ENCODE measurements at places on chromosomes 7 and 10.
A peak's percentile ranks its signal among the peaks of the same experiment; 100 is the strongest.

GRCh38 chr10:96683710-96684109, 36.6 kb downstream of the PIK3AP1 start:
- DNase-seq, result no peak

DNA sequence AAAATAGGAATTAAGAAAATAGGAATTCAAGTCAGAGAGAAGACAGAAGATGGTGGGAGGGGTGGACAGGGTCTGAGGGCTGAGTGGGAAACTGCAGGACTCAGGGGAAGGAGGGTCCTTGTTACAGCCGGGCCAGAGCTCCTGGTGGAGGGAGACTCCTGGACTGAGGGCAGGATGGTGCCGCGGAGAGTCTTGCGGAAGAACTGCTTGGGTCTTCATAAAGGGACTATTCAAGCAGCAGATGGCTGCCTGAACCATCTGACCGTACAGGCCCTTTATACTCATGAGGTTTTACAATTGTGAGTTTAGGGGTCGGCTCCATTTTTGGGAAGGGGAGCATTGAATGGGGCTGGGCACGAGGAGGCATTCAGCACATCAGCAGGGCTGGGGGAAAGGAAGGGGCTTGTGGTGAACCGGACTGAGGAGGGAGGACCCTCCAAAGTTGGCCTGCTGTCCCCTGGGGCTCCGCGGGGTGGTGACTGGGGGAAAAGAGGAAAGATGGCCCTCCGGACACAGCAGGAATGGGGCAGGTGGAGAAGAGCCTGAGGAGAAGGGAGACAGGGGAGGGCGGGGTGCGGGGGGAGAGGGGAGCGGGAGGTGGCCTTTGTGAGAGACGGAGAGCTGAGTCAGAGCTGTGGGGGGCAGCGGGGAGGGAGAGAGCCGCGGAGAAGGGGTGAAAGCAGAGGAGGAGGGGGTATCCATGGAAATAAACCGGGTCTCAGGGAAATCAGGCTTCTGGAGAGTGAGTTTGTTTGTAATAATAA, 1.5 kb downstream of the FAM131B start:
- DNase-seq, result no peak

GRCh38 chr10:123135415-123136141, at the start of gene HMX3:
HMX3 (plus strand) TSS chr10:123135970; CDS start chr10:123136051, 81 bp downstream.
- DNase-seq, result no peak

DNA sequence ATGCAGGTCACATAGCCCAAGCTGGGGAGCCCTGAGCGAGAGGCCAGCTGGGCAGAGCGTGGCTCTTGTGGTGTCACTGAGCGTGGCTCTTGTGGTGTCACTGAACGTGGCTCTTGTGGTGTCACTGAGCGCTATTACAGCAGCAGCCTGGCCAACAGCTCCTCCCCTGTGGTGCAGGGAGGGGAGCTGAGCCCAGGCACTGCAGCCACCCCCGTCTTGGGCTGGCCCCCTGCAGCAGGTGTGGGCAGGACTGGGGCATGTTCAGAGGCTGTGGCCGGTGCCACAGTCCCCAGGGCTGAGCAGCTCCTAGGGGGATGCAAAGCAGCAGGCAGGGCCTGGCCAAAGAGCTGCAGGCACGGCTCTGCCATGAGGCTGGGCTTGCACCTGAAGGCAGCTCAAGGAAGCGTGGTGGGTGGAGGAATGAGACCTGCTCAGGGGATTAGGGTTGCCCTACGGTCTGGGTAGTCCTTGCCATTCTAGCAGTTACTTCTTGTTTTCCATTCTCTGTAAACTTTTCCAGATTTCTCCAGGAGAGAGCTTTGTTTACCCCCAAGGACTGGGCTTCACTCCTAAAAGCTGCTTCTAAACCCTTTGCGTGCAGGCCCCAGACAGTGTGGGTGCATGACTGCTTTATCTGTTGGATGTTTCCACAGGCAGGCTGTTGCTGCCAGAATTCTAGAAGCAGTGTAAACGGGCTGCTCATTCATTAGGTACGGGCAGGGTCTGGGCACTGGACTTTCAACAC, 29.2 kb downstream of the ZNF783 start:
- no peak for DNase-seq

GRCh38 chr7:18497082-18497481, 1.5 kb downstream of the HDAC9 start:
- no peak for DNase-seq

DNA sequence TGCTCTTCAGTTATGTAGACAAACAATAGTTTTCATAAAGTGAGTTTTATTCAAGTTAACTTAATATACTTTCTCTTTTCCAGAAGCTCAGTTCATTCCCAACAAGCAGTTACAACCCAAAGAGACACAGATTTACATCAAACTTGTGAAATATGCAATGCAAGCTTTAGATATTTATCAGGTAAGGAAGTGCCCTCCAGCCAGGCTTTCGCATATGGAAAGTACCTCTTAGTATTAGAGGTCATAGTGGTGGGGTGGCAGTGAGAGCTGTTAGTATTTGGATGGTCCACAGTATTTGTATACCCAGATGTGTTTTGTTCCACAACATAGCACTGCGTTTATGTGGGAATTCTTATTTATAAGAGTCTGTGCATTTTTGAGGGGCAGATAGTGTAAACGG, 32.1 kb downstream of the TRRAP start:
- DNase-seq, result no peak

GRCh38 chr10:68560943-68561864, 1.1 kb downstream of the TET1 start:
- DNase-seq, result peak; percentile 33

DNA sequence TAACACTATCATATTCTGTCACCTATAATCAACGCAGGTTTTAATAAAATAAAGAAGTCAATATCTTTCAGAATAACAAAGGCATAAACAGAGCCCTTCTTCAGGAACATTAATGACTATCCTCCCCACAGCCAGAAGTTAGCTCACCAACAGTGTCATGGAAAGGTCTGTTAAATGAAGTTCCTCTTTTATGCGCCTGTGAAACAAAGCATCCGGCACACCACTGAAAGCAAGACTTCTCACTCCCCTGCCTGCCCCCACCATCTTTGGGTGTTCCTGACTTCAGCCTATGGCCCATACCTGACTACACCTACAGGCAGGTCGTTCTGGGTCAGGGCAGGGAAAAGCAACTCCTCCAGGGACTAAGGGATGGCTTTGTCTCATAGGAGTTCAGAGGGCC, 205.4 kb downstream of the FANK1 start:
- no peak for DNase-seq

DNA sequence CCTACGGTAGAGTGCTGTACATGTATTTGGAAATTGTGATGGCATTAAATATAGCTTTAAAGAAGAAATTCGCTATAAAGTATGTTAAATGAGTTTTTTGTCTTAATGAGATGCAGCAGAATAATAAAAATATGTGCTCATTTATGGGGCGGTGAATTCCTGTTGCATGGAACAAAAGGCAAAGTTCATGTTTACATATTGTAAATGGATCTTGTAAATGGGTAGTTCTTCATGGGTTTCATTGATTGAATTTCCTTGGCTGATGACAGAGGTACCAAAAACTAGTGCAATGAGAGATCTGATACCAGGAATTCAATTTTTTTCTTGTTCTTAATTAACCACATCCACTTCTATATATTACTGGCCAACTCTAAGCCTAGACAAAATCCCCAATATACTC, 284.2 kb downstream of the SUGCT start:
- no peak for DNase-seq

GRCh38 chr7:120709252-120709971, 148.5 kb downstream of the TSPAN12 start:
- DNase-seq, result no peak

GRCh38 chr7:148135116-148135515, 455.4 kb upstream of the C7orf33 start:
- DNase-seq, result no peak

GRCh38 chr7:31027161-31027965, 24.7 kb upstream of the ADCYAP1R1 start:
- no peak for DNase-seq

GRCh38 chr7:21999896-22000295, 54.2 kb upstream of the CDCA7L start:
- peak; percentile 13 for DNase-seq

- DNase-seq, result no peak
These were observed 248.1 kb upstream of the LRRN3 start for GRCh38 chr7:110842796-110843195.

GRCh38 chr7:153529651-153530165, 522.5 kb upstream of the DPP6 start:
- no peak for DNase-seq

DNA sequence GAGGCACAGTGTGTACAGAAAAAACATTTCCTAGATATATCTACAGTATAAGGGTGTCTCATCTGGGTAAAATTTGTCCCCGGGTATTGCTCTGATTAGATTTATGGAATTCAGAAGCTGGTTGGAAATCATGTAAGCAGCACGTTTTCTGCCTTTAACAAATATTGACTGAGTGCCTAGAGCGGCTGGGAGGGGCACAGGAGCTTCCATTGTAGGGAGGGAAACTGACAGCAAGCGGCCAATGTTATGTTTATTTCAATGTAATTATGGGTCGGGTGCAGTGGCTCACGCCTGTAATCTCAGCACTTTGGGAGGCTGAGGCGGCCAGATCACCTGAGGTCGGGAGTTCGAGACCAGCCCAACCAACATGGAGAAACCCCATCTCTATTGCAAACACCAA, 4.4 kb upstream of the RFC2 start:
- no peak for DNase-seq

GRCh38 chr10:93074147-93074596, 479 bp downstream of the CYP26A1 start:
- no peak for DNase-seq

DNA sequence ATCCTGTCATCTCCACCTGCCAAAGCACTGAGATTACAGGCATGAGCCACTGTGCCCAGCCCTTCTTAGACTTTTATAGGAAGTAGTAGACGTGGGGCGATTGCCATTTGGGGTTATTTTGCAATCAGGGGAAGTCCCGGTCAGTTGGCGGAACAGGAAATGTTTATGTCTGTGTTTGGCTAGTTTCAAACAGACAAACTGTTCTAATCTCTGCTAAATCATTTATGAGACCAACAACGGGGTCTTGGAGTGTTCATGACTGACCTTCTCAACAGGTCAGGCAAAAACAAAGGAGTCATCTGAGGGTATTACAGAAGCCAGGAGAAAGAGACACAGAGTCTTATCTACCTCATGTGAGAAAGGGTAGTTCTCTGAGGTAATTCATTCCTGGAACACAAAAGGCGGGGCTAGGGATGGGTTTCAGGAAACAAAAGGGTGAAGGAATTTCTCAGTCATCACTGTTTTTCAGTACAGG, 6.6 kb upstream of the TPK1 start:
- no peak for DNase-seq

- DNase-seq, result no peak
These were observed 95.5 kb downstream of the MAP3K8 start for GRCh38 chr10:30529373-30529998.

- peak; percentile 37 for DNase-seq
These were observed 35.1 kb downstream of the GUSB start for GRCh38 chr7:65946904-65947303.

DNA sequence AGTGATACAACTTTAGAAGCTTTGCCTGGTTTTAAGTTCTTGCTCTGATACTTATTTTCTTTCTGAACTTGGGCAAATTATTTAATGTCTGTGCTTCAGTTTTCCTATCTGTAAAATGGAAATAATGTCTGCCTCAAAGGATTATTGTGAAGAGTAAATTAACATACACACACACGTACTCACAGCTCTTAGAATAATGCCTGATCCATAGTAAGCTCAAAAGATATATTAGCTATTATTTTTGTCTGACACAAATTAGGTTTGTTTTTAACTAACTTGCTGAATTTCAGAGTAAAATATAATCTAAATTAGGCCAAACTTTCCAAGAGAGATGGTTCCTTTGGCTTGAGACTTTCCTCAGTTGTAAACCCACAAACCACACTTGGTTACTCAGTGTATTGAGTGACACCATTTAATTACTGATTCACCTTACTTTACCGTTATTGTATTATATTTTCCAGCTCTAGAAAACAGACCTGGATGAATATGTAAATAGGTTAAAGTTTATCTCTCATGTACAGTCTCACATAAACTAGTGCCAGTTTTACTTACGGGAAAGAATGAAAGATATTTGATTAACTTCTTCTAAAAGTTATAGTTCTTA, 50.4 kb downstream of the VTI1A start:
- DNase-seq, result no peak

DNA sequence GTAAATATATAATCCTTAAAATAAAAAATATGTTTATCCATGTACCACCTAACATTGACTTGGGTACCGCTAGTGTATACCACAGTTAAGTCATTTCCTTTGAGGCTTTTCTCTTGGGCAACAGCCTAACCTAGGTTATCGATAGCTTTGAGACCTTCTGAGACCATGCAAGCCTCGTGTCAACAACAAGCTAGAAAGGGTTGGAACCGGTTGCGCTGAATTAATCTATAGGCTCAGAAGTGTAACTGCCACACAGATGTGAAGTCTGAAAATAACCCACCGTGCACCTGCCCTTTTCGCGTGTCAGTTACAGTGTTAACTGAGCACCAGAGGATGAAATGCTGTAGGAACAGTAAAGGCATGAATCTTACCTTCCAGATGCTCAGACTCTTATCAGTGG, 59.8 kb downstream of the ARID5B start:
- no peak for DNase-seq

GRCh38 chr10:35843524-35844181, 201.6 kb upstream of the FZD8 start:
- DNase-seq, result peak; percentile 42

DNA sequence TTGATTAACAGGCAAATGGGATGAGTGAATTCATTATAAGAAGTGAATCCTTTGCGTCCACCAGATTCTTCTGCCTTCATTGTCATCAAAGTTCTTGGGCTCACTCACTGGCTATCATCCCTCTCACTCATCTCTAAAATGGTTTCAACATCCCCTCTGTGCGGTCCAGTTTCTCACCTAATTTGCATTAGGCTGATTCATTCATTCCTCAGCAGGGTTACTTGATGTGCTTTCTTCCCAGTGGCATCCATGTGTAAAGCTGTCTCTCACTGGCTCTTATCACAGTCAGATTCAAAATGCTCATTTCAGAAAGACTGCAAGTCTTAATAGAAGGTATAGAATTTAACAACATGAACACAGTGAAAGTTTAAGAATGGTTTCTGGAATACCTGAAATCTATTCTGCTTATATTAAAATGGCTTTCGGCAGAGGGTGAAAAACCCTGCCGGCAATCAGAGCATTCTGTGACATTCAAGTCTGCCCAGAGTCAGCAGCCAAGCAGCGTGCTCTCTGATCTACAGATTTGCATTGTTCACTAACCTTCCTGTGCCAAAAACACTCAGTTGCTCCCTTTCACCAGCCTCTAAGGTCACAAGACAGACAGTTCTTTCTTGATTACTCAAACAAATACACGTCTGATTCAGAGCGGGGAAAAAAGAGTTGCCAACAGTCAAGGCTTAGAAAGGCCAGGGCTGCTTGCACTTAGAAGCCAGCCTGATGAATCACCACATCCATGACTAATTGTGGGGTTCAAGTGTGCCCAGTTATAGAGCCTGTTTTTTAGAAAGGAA, 106.7 kb downstream of the TES start:
- peak; percentile 98 for DNase-seq
